ENCODE measurements at places on chromosomes 4 and X.

DNA sequence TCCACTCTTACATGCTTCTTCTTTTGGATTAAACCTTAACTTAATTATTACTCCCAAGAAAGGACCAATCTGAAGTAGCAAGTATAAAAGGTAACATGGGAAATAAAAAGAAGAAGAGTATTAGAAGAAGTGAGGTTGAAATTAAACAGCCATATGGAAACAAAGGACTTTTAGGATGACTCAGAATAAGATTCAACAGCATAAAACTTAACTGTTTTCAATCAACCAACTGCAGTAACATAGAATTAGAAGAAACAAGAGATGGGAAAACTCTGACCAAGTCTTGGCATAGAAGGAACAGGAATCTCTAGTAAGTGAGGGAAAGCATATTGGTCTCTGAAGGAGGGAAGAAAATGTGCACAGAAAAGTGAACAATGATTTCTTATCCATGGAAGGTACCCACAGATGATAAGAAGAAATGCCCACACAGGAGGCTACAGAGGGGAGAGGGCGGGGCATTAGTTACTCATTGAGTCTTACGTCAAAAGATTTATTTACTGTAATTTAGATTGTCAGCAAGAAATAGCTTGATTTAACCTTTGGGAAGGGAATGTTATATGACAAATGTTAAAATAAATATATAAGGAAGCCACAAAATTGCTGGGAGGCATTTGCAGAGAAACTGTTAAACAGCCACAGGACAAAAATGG is 177.3 kb downstream of the BANK1 start:
- DNase-seq: no peak

DNA sequence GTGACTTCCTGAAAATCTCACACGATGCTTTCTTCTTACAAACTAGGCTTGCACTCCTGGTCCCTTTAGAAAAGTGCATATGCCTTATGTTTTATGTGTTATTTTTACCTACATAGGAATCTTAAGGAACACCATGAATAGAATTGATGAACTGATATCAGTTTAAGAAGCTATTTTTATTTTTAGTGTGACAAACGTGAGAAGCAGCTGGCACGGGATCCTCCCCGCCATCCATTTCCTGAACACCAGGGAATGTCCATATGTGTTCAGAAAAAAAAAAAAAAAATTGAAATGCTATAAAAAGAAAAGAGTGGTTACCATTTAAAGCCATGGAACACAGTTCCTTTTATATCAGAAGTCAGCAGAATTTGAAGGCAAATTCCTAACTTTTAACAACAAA is 1096.1 kb upstream of the PRKX start:
- DNase-seq: no peak

GRCh38 chrX:114047558-114047957 is 536.3 kb upstream of the HTR2C start:
- DNase-seq: no peak

GRCh38 chrX:145825896-145826295 is 8.3 kb downstream of the SLITRK2 start:
- no peak for DNase-seq

DNA sequence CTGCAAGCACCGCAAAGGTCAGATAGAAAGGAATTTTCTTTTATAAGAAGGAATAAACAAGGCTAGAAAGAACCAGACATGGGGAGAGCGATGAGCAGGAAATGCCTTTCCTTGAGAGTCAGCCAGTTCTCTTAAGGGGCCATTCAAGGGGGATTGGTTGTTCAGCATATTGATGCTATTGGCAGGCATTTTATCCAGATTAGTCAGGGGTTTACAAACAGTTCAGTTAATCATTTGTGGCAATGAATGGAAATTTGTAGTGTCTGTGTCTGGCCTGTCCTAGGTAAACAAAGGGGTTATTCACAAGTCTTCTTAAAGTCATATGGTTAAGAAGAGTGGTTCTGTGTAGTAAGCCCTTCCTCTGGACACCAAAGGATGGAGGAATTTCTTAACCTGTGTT is 184.7 kb upstream of the FRMPD4 start:
- no peak for DNase-seq

DNA sequence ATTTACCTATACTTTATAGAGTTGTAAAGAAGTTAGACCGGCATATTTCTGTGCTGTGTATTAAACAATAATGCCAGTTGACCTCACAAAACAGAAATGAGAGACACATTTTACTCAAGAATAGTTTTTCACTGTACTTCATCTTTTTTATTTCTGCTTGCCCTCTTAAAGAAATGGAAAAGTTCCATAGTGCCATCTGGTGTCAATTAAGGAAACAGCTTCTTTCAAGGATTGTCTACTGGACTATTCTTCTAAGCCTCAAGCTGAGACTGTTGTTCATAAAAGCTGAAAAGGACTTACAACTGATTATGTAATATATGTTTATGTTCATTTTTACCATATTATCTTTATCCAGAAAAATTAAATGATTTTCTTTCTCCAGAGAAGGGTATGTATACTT is 1523.7 kb downstream of the ARAP2 start:
- no peak for DNase-seq

All from stimulated activated CD8-positive, alpha-beta memory T cell treated with anti-CD3 and anti-CD28 coated beads, Interleukin-2, amount 100 ng/mL, for 1 hour (primary cell).